ENCODE measurements at places on chromosomes 7 and 10. TPM values are rescaled to one million over a fixed set of nuclear protein-coding genes. Genes with fewer than 3 reads are reported as not detected.

GRCh38 chr10:125687507-125688185 lies 4.7 kb upstream of the TEX36 start:
- no peak for DNase-seq

DNA sequence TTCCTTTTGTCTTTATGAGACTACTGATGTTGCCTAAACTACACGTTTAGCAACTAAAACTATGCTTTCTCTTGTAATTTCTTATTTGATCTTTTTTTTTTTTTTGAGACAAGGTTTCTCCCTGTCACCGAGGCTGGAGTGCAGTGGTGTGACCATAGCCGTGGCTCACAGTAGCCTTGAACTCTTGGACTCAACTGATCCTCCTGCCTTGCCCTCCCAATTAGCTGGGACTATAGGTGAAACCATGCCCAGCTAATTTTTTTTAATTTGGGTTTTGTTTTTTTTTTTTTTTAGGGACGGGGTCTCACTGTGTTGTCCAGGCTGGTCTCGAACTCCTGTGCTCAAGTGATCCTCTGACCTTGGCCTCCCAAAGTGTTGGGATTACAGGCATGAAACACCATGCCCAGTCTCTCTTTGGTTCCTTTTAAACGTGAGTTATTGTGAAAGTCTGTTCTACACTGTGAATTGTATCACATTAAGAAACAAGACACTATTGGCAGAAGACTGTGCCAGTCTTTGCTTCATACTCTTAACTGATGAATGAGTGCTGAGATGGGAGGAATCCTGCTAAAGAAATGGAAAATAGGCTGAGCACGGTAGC lies 6.4 kb downstream of the TMEM248 start:
- DNase-seq: no peak

The SLC26A3 gene
- total RNA-seq: not detected

The SPDYE6 gene
- not detected for total RNA-seq

DNA sequence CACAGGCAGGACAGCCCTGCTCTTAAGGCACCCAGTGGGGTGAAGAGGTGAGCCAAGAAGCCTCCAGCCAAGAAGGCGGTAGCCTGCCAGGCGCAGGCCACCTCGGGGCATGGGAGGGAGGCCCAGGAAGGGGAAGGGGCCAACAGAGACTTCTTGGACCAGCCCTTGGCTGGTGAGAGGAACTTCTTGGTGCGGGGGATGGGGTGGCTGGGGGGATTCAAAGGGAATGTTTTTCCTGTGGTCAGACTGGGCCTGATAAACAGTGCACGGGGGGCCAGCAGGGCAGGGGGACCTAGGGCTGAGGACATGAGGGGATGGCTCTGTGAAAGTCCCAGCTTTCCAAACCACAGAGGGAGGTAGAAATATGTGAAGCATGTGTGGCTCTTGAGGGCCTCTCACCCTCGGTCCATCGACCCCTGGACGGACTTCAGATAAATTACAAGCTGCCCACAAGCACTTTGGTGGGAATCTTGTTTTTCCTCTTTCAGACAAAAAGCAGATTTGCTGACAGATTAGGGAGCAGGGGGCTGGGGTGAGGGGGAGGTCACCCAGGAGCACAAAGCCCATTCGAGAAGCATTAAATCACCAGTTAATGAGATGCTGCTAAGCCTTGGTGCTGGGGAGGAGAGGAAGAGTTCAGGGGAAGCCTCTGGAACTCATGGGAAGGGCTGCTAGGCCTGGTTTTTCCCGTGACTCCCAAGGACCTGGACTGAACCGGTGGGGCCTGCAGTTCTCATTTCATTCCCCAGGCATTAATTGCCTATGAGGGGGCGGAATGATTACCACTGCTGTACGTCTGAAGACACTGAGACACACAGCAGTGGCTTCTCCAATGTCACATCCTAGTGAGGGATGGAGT lies 11.3 kb downstream of the CRYGN start:
- DNase-seq: no peak
